Mesothelial cell of epicardium (in vitro differentiated cells): ENCODE measurements at places on chromosomes 1 and 21.

DNA sequence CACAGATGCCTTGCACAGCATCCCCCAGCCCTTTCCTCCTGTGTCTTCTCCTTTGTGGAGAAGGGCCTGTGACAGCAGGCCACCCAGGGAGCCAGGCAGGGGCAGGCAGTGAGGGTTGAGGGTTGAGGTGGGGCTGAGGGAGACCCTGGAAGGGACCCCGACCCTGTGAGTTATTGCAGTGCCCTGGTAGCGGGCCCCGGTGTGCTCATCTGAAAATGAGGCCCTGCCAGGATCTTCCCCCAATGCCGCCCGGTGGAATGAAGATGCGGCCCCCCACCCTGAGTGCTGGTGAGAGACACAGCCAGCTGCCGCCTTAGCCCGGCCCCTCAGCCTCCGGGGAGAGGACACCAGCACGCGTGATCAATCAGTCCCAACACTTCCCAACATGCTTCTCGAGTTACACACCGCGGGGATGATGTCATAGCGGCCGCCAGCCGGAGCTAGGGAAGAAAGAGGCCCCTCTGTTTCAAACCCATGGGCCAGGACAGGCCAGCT, 36.2 kb upstream of the ACTRT2 start:
- no peak for DNase-seq

DNA sequence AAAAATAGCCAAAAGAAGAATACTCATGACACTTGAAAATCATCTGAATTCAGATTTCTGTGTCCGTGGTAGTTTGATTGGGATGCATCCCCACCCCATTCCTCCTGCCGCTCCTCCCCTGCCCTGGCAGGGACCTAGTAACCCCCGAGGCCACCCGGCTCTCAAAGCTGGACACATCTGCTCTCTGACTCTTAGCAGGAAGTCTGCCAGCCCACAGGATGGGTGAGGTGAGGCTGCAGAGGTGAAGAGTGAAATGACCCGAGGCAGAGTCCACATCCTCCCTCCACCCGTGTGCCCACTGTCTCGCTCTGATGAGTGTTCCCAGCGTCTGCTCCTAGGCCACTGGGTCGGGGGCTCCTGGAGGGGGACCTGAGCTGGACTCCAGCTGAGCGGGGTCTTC, 308.5 kb upstream of the VAMP3 start:
- DNase-seq: no peak

GRCh38 chr1:200006711-200007110, 20.8 kb upstream of the NR5A2 start:
- no peak for DNase-seq

DNA sequence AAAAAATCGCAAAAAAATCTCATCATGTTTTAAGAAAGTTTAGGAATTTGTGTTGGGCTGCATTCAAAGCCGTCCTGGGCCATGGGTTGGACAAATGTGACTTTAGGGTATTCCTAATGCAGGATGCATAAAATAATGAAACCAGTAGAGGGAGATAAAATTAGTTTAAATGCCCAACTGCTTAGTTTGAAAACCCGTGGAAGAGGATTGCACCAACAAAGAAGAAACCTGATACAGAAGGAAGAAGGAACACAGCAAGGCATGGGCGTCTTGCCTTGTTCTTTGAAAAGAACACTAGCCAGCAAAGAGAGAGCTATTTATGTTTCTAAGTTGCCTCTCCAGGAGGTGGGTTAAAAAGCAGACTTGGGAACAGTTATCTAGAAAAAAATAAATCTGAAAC, 37.9 kb downstream of the WDR3 start:
- DNase-seq: no peak

GRCh38 chr1:232699814-232700213, 69.9 kb upstream of the SIPA1L2 start:
- no peak for DNase-seq

DNA sequence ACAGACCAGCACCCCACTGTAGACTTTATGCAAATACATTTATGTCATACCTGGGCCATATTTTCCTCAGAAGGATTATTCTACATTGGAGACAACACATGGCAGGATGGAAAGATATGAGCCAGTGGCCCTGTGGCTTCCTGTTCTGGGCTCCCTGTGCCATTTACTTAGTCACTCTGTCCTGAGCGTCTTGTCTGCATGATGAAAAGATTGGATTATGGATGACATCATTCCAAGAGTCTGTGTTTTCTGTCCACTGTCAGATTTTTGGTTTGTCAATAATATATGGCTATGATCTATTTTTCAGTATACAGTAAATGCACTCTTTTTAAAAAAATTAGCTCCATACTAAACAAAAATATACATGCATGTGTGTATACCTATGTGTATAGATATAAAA, 30.8 kb downstream of the IGSF5 start:
- DNase-seq: no peak

DNA sequence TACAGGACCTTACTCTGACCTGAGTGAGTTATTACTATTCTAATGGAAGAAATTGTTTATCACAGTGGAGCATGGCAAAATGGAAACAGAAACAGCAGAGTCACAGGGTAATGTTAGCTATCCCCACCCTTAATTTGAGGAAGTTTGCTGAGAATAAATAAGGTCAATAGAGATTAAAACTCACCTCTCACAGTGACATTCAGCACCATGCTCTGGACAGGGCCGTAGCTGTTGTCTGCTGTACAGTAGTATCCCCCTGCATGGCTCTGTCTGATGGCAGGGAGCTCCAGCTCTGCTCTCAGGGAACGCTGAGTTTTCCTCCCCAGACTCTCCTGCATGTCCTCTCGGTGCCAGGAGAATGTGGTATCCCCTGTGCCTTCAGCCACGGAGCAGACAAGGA, 11.9 kb downstream of the FCRL4 start:
- no peak for DNase-seq

GRCh38 chr1:92488832-92489231, 2.1 kb upstream of the GFI1 start:
- DNase-seq: no peak

GRCh38 chr1:119275145-119276134, 93.1 kb upstream of the HAO2 start:
- no peak for DNase-seq

DNA sequence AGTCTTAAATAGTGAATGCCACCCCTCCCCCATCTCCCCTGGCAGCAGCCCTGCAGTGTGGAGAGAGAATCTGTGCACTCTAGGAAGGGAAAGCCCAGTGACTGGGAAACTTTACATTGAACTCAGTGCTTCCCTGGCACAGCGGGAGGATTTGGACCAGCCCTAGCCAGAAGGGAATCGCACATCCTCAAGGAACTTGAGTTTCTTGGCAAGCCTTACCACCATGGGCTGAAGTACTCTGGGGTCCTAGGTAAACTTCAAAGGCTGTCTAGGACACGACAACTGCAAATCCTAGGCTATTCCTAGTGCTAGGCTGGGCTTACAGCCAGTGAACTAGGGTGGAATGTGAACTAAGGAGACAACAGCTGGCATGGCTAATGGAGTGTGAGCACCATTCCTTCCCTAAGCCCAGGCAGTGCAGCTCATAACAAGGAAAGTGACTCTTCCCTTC, 88.3 kb downstream of the COL24A1 start:
- DNase-seq: no peak

DNA sequence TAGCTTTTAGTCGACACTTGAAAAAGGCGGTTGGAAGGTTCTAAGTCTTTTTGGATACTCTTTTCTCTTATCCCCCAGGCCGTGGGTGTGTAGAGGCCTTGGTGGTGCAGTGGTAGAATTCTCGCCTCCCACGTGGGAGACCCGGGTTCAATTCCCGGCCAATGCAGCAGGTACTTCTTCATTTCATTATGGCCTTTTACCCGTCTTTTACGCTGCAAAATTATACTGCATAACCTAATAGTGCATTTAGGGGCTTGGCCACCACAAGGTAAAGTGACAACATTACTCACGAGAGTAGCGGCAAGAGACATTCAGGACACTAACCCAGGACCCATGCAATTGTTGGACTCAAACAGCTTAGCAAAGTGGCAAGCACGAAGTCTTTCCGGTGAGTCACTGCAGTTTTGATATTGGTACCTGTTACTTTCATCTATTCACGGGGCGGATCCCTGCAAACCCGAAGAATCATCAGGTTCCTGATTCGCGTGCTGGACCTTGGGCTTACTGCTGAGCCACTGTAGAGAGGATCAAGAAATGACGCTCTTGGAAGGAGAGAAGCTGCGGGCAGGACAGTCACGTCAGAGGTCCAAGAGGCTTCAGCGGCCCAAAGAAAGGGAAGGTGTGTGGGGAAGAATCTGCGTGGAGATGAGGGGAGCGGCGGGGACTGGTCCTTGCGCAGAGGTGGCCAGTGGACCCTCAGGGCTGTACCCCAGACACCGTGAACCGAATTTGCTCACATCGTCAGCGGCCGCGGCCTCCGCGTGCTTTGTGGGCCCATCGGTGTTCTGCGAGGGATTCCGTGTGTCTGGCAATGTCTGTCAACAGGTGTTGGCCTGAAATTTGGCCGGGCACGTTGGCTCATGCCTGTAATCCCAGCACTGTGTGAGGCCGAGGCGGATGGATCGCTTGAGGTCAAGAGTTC, 12.9 kb upstream of the RNU1-4 start:
- DNase-seq: peak; percentile 40

DNA sequence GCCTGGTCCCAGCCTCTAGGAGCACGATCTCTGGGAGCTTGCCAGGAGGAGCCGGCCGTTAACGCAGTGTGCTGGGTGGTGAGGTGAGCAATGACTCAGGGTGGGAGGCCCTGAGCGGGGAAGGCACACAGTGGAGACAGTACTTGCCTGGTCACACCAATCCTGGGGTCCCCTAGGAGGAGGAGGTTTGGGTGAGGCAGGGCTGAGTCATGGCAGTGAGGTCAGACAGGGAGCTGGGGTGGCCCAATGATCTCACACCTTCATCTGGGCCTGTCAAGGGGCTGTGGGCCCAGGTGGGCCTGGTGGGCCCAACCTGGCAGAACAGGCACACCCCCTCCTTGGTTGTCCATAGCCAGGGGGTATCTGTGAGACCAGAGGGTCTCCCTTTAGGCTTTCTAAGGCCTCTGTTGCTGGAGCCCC, 8.6 kb upstream of the EDN2 start:
- DNase-seq: no peak

GRCh38 chr1:159881622-159882526, 18.1 kb downstream of the CFAP45 start:
- peak; percentile 91 for DNase-seq

DNA sequence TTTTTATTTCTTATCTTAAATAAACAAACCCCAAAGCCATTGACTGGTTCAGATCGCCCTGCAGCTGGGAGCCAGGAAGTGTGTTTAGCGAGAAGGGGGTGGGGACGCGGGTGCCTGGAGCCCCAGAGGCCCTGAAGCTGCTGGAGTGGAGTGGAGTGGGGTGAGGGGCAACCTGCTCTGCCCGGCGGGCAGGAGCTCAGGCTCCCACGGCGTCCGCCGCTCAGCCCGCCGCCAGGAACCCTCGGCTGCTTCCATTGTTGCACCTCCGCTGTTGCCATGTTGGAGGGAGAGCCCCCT, 673 bp downstream of the PIK3C2B start:
- DNase-seq: no peak

GRCh38 chr1:60886793-60887331, 195.5 kb upstream of the NFIA start:
- DNase-seq: no peak

DNA sequence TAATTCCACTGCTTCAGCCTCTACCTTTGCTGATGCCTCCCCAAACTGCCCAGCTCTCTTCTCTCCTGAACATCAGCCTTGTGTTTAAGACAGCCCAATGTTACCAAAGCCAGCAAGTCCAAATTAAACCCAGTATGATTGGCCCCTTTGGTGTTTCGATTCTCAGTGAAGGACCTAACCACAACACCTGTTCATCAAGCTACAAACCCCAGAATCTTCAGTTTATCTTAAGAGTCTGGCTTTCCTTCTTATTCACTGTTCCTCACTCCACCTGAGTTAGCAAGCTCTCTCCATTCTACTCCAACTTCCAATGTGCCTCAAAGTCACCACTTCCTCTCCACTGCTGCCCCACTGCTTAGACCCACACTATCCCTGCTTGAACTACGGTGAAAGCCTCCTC, 25.5 kb upstream of the ITPKB start:
- no peak for DNase-seq

DNA sequence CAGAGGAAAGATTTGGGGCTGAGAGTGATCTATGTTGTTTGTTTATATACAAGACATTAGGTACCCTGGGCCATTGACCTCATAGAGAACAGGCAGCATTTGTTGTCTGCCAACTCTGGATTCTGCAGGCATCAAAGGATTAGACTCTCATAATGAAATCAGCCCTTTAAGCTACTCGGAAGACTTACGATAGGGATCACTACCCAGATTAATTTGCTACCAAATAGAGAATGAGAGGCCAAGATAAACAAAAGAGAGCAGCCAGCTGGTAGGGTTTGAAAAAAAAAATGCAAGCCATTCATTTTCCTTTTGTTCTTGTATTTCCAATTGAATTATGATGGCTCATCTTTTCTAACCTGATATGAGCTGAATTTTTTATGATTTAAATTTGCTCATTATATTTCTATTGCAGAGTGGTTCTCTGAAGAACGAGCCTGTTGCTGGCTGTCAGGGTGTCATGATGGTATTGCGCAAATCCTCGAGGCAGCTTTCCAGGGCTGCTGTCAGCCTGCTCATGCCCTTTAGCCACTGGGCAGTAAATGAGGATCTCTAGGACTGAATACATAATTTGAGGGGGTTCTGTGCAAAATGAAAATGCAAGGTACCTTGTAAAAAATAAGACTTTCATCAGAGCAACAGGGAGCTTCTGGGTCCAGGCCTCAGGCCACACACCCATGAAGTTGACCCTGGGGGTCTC, 116.4 kb upstream of the KCNJ15 start:
- no peak for DNase-seq

DNA sequence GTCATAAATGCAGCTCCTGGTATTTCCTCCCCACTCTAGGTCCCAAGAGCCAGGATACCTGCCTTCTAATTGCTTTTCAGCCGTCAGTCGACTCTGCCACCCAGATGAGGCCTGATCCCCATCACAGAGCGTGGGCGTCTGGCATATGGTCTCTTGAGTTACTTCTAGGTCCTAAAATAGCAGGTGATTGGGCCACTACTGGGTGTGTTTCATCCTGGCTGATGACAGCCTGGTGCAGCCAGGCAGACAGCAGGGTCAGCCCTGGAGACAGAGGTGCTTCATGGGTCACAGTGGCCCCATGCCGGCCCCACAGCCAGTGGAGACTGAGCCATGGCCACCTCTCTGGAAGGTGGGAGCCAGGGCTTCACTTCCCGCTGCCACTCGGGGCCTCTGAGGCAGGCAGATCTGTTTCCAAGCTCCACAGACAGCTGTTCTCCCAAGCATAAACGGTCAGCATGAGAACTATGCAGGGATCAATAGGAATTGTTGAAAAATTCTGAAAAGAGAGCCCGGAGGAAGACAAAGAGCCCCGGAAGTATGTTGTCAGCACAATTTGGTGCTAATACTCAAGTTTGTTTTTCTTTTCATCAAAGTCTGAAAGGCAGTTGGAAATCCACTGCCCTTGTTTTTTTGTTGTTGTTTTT, 83.0 kb downstream of the MAN1C1 start:
- no peak for DNase-seq
